ENCODE measurements at places on chromosomes 1 and 21.

- peak; percentile 64 for DNase-seq
Measured at GRCh38 chr1:179002552-179003345, 22.9 kb upstream of the FAM20B start.

GRCh38 chr1:27428316-27429028, 36.0 kb downstream of the GPR3 start:
- DNase-seq = peak; percentile 91

DNA sequence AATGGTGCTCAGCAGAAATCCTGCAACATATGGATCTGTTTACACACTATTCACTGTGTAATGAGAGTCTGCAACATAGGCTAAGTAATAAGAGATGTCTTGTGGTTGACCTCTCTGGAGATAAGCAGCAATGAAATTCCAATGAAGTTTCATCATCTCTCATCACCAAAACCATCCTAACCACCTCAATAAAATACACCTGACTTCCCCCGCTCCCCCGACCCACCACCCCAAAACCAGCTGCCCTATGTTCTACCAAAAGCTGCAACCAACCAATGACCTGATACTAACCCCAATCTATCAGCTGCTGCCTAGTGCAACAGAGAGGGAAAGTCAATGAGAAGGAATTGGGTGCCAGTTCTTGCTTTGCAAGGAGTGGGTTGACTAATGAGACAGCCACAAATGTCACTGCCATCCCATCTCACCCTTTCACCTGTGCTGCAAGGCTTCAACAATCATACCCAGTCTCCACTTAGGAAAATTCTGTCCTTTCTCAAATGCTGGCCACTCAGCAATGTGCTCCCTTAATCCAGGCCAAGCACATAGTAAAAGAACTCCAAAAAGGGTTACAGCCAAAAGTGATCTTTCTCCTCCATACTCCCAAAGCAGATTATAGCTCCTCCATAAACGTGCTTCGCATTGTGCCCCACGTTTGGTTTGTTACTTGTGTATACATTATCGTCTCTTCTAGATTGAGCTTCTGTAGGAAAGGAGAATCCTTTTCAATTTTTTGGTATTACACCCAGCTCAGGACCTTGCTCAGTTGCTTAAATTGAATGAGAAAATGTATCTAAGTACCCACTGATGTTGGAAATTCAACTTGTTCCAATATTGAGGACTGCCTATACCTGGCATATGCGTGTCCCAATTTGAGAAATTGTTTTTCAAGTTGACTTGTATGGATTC, 29.0 kb downstream of the MRPL39 start:
- DNase-seq = no peak

- no peak for DNase-seq
Measured at GRCh38 chr1:26530410-26530894, 891 bp downstream of the RPS6KA1 start.

GRCh38 chr1:241074507-241074906, 282.5 kb downstream of the RGS7 start:
- DNase-seq = no peak

- DNase-seq = peak; percentile 9
Measured at GRCh38 chr1:160997323-160998038, 23.5 kb downstream of the F11R start.

DNA sequence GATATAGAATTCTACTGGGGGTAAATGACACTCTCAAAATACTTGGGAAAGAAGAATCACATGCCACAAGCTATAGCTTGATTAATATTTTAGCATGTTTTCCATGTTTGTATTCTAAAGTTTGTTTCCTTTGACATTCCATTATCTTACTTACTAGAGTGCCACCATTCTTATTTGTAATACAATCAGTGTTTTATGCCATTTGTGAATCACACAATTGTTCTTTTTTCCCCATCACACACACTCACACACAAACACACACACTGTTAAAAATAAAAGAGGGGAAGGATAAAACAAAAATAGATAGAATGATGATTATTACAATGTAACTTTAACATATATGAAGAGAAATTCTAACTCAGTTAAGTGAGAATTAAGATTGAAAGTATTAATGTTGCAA, 16.0 kb upstream of the TEKT2 start:
- DNase-seq = no peak

- DNase-seq = peak; percentile 82
Measured at GRCh38 chr1:42128499-42128898, 24.7 kb upstream of the GUCA2B start.

- DNase-seq = no peak
Measured at GRCh38 chr1:12436345-12436658, 181.7 kb downstream of the DHRS3 start.

DNA sequence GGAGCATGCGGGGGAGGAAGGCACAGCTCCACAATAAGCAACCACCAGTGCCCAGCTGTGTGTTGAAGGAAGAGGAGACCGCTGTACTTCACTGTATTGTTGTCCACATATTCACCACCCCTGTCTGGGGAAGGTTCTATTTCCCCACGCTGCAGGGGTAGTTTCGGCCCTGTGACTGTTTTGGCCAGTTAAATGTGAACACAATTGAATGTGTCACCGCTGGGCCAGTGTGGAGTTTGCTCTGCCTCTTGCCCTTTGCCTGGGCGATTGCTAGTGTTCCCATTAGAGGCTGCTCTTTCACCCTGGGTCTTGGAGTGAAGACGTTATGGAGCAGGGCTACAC, 32.6 kb downstream of the UBE4B start:
- DNase-seq = no peak

DNA sequence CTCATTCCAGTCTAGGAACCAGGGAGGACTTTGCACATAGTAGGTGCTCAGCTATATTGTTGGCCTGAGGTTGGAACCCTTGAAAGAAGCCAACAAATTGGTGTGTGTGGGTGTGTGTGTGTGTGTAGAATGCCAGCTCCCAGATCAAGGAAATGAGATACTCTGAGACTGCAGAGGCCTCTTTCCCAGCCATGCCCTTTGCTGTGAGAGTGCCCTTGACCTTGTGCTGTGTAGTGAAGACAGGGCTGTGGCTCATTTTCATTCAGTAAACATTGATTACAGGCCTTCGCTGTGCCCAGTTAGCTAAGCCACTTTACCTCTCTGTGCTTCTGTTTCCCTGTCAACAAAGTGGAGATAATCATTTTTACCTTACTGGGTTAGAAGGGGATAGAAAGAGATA, 3.2 kb downstream of the CYP4B1 start:
- DNase-seq = no peak

GRCh38 chr1:202135221-202135721, 9.3 kb downstream of the ARL8A start:
- DNase-seq = peak; percentile 69

- DNase-seq = peak; percentile 65
Measured at GRCh38 chr1:68232289-68233148, at the start of gene WLS. WLS (minus strand) TSS chr1:68232523; CDS start chr1:68232299, 224 bp downstream.

GRCh38 chr1:225697428-225697827, 44.5 kb upstream of the ENAH start:
- no peak for DNase-seq
